ENCODE measurements at places on chromosomes 2 and 18. TPM values are rescaled to one million over a fixed set of nuclear protein-coding genes. Genes with fewer than 3 reads are reported as not detected.

- H3K36me3 ChIP-seq: peaks cover 61% of the 10 kb centered on the region
- no peak overlapping the region for H3K4me3 ChIP-seq
- H3K27ac ChIP-seq: no peak overlapping the region
- peaks cover 11% of the 10 kb centered on the region for H3K4me1 ChIP-seq
Measured at GRCh38 chr2:237759176-237759575, 39.4 kb upstream of the RBM44 start.

DNA sequence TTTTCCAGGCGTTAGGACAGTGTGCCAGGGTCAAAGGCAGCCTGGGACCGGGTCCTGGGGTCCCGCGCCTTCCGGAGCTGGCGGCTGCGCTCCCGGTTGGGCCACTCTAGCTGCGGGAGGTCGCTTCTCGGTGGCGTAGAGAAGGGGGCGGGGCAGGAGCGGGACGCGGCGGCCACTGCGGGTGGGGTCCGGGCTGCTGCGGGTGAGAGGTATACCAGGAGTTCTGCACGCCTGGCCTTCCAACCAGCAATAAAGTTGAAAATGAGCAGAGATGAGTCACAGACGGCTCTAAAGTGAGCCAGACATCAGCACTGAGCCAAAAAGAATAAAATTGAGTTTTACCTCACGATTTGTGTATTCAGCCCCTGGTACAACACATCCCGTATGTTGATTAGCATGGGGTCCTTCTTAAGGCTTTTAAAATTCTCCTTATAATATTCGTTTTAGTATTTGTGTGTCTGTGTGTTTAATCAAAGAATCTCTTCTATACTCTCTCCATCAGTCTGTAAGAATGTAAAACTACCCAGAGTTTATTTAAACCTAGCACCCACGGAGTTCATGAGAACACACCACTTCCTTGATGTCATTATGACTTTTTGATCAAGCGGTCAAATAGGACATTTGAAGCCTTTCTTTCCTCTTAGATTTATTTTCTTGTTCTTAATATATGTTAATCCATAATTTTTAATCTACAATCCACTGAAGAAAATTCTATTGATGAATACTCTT lies at the start of gene C1GALT1C1L:
Gene C1GALT1C1L (minus strand): TSS at position 108 of the 729 bp plus-strand sequence. CDS start 107 bp downstream, at position 1.
- no peaks in the 10 kb centered on the region for H3K4me1 ChIP-seq
- H3K4me3 ChIP-seq: peak within 1 kb of the TSS; percentile 59
- H3K36me3 ChIP-seq: peaks cover 3% of the 10 kb centered on the region

GRCh38 chr2:37851428-37851827 lies 73.7 kb upstream of the RMDN2 start:
- peak overlapping the region; percentile 61 for H3K27ac ChIP-seq
- no peak overlapping the region for H3K4me3 ChIP-seq
- H3K27me3 ChIP-seq: no peaks in the 10 kb centered on the region
- DNase-seq: no peak

DNA sequence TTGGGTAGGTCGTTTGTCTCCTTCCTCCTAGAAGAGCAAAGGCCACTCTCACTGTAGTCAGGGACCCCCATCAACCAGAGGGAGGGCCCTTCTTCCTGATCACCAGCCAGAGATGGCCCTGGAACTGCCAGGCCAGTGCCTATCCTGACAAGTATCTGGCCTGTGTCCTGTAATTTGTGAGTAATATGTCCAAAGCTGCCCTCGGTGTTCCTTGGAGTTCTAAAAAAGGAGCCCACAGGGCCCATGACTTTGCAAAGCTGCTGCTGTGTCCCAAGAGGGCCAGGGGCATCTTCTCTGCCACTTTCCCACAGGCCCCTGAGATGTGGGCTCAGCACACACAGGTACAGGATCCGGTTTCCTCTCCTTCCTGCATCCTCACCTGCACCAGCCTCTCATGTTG lies 212.4 kb downstream of the SEPTIN10 start:
- peaks cover 10% of the 10 kb centered on the region for H3K27me3 ChIP-seq
- H3K4me1 ChIP-seq: no peaks in the 10 kb centered on the region
- no peak for DNase-seq
- no peak overlapping the region for H3K4me3 ChIP-seq

- no peaks in the 10 kb centered on the region for H3K4me1 ChIP-seq
- DNase-seq: no peak
- H3K27ac ChIP-seq: no peak overlapping the region
Measured at GRCh38 chr2:11995456-11995855, 249.0 kb downstream of the LPIN1 start.

- no peak overlapping the region for H3K4me3 ChIP-seq
- no peak overlapping the region for H3K27ac ChIP-seq
- H3K27me3 ChIP-seq: no peaks in the 10 kb centered on the region
- H3K4me1 ChIP-seq: no peaks in the 10 kb centered on the region
- H3K36me3 ChIP-seq: peaks cover 5% of the 10 kb centered on the region
Measured at GRCh38 chr2:139353874-139354273, 573.7 kb upstream of the NXPH2 start.

DNA sequence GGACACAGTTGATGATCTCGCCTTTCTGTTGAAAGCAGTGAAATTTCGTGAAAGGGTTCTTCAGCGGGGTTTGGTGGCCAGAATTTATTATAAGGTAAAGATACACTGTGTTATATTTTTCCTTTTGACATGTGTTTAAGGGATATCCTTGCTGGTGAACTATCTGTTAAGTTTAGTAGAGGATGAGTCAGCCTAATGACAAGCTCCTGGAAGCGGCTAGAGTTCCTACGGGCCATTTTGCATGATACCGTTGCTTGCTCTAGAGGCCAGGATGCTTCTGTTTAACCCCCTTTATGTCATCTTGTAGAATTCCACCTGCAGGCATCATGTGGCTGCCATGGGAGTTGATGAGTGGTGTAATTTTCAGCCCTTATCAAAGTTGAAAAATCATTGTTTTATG lies 124.8 kb upstream of the BCL2L11 start:
- H3K27ac ChIP-seq: no peak overlapping the region
- peaks cover 21% of the 10 kb centered on the region for H3K4me1 ChIP-seq
- H3K4me3 ChIP-seq: no peak overlapping the region
- DNase-seq: no peak

DNA sequence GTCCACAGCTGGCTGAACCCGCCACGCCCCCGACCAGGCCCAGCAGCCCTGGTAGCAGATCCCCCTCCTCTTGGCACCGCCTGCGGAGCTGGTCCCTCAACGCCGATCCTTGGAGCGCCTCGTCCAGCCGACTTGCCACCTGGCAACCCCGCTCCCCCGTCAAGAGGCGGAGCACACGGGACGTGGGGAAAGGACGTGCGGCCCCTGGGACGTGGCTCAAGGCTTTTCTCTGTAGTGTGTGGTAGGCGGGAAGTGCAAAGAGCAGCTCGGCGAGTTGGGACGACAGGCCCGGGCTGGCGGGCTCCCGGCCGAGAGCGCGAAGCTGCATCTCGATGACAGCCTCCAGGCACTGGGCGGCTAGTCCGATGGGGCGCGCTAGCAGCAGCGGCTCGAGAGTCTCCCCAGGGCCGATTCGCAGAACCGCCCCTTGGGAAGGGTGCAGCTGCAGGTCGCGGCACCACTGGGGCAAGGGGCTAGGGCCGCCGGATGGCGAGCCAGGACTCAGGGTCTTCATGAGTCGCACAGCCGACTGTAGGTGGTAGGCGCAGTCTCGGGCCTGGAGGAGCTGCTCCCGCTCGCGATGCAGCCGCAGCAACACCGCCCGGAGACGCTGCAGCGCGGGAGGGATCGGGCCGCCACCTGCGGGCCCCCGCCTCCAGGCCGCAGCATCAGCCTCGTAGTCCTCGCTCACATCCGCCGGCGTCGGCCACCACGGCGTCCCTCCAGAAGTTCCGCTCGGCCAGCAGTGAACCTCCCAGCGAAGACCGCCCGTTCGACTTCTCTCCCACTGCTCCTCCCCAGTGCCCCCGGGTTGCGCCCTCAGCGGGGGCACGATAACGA lies 617 bp downstream of the CCDC142 start:
- H3K4me3 ChIP-seq: peak overlapping the region; percentile 100
- DNase-seq: peak; percentile 69
- peak overlapping the region; percentile 99 for H3K27ac ChIP-seq

The SLC4A5 gene
- total RNA-seq: 9.3 TPM

The MEP1B gene
- total RNA-seq: 0.18 TPM
